ENCODE measurements at places on chromosomes 3 and 15.

- DNase-seq = peak; percentile 66
Measured at GRCh38 chr15:44584162-44584749, 47.3 kb downstream of the EIF3J start.

- DNase-seq = no peak
Measured at GRCh38 chr3:37140899-37141541, 33.4 kb downstream of the LRRFIP2 start.

GRCh38 chr3:13040361-13041074, 32.7 kb downstream of the IQSEC1 start:
- DNase-seq = peak; percentile 22

GRCh38 chr3:71942432-71943187, 157.7 kb upstream of the PROK2 start:
- DNase-seq = no peak

DNA sequence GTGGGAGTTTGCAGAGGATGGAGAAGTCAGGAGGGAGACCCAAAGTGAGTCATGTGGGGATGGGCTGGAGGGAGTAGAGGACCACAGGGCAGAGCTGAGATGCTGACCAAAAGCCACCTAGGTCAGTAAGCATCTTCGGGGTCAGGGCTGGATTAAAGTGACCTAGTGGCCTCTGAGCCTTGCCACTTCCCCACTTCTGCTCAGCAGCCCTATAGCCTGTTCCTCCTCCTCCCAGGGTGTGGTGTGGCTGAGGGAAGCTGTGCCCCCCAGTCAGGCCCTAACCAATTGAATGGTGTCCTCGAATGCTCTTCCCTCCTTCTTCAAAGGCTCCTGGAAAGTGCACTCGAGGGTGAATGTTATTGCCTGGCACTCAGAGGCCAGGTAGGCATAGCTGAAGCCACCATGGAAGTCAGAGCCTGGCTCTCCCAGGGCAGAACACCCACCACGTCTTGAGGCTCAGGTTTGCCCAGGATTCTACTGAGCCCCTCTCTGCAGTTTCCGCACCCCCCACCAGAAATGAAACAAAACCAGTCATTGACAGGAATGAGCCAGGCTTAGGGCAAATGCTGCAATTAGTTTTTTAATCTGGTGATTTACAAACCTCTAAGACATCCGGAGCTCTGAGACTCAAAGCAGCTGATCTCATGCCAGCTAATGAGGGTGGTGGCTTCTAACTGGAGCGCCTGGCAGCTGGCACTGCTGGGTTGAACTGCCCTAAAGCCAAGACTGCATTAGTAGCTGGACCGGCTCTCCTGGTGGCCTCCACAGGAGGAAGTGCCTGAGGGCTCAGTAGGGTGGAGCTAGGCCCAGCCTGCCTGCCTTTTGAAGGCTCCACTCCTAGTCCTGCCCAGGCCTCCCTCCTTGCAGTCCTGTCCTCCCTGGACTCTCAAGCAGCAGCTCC, 26.0 kb upstream of the VIPR1 start:
- no peak for DNase-seq

- DNase-seq = no peak
Measured at GRCh38 chr3:177820683-177821316, 623.5 kb upstream of the TBL1XR1 start.

- no peak for DNase-seq
Measured at GRCh38 chr3:183044547-183045229, 54.6 kb downstream of the MCCC1 start.

- DNase-seq = no peak
Measured at GRCh38 chr3:30203301-30203700, 403.1 kb upstream of the TGFBR2 start.

- no peak for DNase-seq
Measured at GRCh38 chr15:36331531-36332275, 247.7 kb upstream of the CDIN1 start.

- DNase-seq = no peak
Measured at GRCh38 chr15:25635191-25635590, 196.4 kb upstream of the UBE3A start.

DNA sequence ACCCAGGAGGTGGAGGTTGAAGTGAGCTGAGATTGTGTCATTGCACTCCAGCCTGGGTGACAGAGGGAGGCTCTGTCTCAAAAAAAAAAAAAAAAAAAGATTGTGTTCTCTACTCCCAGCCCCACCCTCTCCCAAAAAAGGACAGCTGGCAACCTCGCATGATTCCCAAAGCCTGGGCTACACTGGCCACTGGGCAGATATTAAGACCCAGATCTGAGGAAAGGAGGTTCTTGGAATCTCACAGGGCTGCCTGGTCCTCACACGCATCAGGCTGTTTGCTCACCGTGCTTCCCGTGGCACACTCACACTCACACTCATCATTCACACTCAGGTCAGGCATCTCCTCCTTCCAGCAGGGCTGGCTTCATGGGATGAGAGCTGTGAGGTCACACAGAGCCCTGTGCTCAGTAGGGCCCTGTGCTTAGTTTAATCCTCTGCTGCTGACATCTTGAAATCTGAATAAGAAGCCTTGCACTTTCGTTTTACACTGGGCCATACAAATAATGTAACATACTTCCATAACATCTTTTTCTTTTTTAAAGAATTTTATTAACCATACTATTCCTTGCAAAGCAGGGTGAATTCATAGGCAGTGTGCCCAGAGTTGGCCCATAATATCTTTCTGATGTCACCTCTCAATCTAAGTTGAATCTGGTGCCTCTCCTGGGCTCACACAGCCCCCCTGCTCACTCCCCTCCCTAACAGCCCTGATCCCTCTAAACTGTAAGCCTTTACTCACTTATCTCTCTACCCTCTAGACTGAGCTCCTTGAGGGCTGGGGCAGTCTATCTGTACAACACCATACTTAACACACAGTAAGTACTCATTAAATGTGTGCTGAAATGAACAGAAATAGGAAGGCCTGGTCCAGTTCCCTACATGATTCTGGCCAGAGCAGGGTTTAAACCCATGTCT, 50.2 kb upstream of the C15orf39 start:
- DNase-seq = no peak

GRCh38 chr3:18208856-18209255, 216.3 kb downstream of the SATB1 start:
- DNase-seq = no peak

GRCh38 chr3:136617198-136617597, 135.0 kb downstream of the STAG1 start:
- no peak for DNase-seq

DNA sequence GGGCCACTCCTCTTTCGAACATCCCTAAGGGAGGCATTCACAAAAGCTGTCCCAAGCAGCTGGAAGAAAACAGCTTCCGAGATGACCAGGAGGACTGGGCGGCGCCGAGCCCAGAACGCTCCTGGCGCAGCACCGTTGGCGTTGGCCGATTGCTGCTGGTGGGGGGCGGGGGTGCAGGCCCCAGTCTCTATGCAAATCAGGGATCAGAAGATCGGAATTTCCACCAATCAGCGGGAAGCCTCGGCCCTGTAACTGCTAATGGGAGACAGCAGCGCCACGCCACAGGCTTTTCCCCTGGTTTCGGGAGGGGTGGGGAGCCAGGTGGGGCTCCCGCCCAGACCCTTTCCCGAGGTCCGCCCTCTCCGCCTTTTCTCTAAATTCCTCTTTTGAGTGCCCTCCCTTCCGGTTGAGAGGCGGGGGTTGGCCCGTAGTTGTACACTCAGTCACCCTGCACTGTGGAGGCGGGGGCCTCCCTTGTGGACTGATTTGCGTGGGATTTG, 27.0 kb downstream of the HMCES start:
- peak; percentile 47 for DNase-seq
